Right atrium auricular region (tissue), 2 donors: ENCODE measurements at places on chromosomes 6 and 20. TPM values are rescaled to one million over a fixed set of nuclear protein-coding genes. Genes with fewer than 3 reads are reported as not detected.
A peak's percentile ranks its signal among the peaks of the same experiment; 100 is the strongest.

The CD2AP gene
- 10.8 TPM for total RNA-seq

The MDFI gene
- 1.5 TPM for total RNA-seq

DNA sequence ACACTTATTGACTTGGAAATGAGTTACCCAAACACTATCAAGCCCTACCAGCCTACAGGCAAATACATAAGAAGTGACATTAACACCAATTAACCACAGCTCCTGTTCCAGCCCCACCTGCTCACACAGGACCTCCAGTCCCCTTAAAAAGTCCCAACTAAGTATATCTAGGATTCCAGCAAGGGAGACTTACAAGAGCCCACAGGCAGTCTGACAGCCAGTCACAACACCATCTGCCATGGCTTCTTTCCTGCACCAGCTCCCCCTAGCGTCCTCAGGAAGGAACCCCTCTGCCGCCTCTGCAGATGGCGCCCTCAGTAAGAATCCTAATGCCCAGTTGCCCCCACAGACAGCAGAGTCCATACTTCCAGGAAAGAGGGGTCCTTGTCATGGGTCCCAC lies 122.1 kb downstream of the HIVEP2 start:
- H3K4me3 ChIP-seq, result no peak overlapping the region
- H3K4me1 ChIP-seq, result no peaks in the 10 kb centered on the region
- H3K27me3 ChIP-seq, result no peaks in the 10 kb centered on the region
- DNase-seq, result no peak

DNA sequence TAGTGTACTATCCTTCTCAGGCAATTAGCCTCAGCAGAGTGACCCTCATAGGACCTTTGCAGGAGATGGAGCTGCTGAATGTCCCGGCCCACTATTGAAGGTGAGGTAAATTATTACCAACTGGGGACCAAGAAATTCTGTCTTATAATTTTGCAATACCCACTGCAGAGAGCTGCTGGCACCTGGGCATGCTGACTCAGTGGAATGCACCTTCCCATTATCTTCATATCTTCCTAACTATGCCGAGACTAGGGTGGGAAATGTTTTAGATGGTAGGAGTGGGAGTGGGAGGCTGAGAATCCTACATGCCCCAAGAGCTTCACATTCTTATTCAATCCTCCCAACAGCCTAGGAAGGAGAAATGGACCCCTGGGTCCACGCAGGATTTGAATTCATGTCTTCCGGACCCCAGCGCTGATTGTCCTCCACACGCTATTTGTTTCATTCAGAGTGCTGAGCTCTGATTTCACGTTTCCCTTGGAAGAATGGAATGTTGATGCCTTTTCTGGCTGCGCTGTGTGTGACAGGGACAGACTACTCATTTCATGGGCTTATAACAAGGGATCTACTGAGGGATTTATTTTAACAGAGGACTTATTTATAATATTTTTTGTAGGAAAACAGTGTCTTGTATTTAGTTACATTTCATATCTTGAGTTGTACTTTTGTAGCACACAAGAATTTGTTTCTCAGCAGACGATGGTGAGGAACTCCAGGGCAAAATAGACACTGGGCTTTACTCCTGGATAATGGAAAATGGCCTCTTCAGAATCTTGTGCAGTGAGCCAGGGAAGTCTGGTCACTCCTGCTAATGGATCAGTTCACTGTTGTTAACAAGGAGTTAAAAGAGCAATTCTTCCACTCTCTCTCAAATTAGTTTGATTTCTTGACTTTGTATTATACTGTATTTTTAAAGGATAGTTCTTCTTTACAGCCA lies 66.4 kb downstream of the FYN start:
- no peaks in the 10 kb centered on the region for H3K4me1 ChIP-seq
- H3K36me3 ChIP-seq, result no peaks in the 10 kb centered on the region
- H3K27ac ChIP-seq, result no peak overlapping the region
- H3K27me3 ChIP-seq, result no peaks in the 10 kb centered on the region
- DNase-seq, result no peak

The HSF2 gene
- 65.9 TPM for total RNA-seq

- DNase-seq, result no peak
- no peak overlapping the region for H3K27ac ChIP-seq
- H3K36me3 ChIP-seq, result no peaks in the 10 kb centered on the region
Measured at GRCh38 chr20:16904751-16905150, 156.6 kb downstream of the OTOR start.

- H3K36me3 ChIP-seq, result no peaks in the 10 kb centered on the region
- peak overlapping the region; percentile 54 for H3K4me3 ChIP-seq
- H3K4me1 ChIP-seq, result no peaks in the 10 kb centered on the region
- no peak overlapping the region for H3K27ac ChIP-seq
- DNase-seq, result no peak
Measured at GRCh38 chr20:56628015-56628872, 862 bp upstream of the TFAP2C start.

The CLDN20 gene
- total RNA-seq, result not detected

The SYNGAP1 gene
- 10.1 TPM for total RNA-seq

DNA sequence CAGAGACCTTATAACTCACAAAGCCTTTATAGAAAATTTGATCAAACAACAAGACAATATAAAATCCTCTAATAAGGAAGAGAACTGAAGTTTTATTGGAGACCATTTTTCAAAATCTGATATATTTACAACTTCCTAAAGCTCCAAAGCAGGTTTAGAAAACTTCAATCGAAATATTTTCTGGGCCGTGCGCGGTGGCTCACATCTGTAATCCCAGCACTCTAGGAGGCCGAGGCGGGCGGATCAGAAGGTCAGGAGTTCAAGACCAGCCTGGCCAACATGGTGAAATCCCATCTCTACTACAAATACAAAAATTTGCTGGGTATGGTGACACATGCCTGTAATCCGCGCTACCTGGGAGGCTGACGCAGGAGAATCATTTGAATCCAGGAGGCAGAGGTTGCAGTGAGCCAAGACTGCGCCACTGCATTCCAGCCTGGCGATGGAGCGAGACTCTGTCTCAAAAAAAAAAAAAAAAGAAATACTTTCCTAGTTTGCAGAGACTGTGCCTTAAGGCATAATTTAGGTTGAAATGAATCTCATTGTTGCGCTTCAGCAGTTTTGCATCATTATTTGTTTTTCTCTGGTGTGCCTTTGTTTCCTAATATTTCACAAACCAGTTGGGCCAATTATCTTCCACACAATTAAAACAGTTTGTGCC lies 60.6 kb upstream of the ASIP start:
- no peaks in the 10 kb centered on the region for H3K4me1 ChIP-seq
- no peak overlapping the region for H3K4me3 ChIP-seq
- no peak for DNase-seq
- H3K36me3 ChIP-seq, result no peaks in the 10 kb centered on the region
- H3K27me3 ChIP-seq, result no peaks in the 10 kb centered on the region
- H3K27ac ChIP-seq, result no peak overlapping the region

GRCh38 chr6:10956776-10957175 lies 69.9 kb downstream of the SYCP2L start:
- H3K4me1 ChIP-seq, result no peaks in the 10 kb centered on the region
- H3K36me3 ChIP-seq, result no peaks in the 10 kb centered on the region
- no peak overlapping the region for H3K4me3 ChIP-seq
- no peak overlapping the region for H3K27ac ChIP-seq

GRCh38 chr6:52662031-52662430 lies 8.9 kb upstream of the TMEM14A start:
- no peaks in the 10 kb centered on the region for H3K4me1 ChIP-seq
- H3K27me3 ChIP-seq, result no peaks in the 10 kb centered on the region
- no peak for DNase-seq

DNA sequence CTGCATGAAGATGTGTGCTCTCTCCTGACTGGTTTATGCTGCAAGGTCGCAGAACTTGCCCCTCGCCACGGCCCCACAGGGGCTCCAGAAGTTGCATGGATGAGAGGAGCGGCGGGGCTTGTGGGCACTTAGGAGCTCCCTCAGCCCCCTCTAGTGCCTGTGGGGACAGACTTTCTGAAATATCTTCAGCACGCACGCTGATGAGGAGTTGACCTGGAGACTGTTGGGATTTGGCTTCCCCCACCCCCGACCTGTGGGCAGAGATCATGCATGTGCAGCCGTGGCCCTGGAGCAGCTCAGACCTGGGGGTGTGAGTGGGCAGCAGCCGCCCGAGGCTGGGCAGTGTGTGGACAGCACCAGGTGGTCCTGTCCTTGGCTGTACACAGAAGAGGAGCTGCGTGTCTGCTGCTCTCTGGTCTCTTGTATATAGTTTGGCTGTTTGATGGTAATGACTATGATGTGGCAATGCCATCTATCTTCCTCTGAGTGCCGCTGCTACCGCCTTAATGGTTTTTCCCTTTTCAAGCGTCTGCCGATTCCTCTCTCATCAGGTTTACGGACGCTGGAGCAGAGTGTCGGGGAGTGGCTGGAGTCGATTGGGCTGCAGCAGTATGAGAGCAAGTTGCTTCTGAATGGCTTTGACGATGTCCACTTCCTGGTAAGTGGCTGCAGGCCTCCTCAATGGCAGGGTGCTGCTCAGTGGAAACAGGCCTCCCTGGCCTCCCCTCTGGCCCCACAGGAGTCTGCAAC lies 81.4 kb downstream of the TCP11 start:
- no peaks in the 10 kb centered on the region for H3K27me3 ChIP-seq
- peaks cover 66% of the 10 kb centered on the region for H3K4me1 ChIP-seq
- H3K4me3 ChIP-seq, result no peak overlapping the region
- no peak for DNase-seq
- H3K27ac ChIP-seq, result no peak overlapping the region

- no peak for DNase-seq
- no peaks in the 10 kb centered on the region for H3K4me1 ChIP-seq
- no peak overlapping the region for H3K4me3 ChIP-seq
- H3K27me3 ChIP-seq, result no peaks in the 10 kb centered on the region
- H3K36me3 ChIP-seq, result no peaks in the 10 kb centered on the region
Measured at GRCh38 chr6:137353842-137354397, 134.7 kb upstream of the IFNGR1 start.

DNA sequence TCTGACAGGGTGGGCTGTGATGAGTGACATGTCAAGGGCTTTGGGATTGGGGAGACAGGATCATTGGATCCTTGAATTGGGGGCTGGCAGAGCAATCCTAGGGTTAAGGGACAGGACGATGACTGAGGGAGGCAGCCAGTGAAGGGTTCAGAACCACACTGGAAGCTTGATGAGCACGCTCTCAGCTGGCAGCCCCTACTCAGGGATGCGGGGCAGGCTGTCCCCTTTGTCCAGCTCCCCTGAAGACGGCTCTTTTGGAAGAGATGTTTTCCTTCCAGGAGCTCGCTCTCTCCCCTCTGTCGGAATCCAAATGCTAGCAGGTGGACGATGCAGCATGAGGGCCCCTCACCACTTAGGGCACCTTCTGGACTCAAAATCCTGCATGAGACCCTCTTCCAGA lies 8.4 kb downstream of the TGM3 start:
- H3K36me3 ChIP-seq, result no peaks in the 10 kb centered on the region
- H3K27ac ChIP-seq, result no peak overlapping the region
- no peaks in the 10 kb centered on the region for H3K4me1 ChIP-seq
- DNase-seq, result no peak

DNA sequence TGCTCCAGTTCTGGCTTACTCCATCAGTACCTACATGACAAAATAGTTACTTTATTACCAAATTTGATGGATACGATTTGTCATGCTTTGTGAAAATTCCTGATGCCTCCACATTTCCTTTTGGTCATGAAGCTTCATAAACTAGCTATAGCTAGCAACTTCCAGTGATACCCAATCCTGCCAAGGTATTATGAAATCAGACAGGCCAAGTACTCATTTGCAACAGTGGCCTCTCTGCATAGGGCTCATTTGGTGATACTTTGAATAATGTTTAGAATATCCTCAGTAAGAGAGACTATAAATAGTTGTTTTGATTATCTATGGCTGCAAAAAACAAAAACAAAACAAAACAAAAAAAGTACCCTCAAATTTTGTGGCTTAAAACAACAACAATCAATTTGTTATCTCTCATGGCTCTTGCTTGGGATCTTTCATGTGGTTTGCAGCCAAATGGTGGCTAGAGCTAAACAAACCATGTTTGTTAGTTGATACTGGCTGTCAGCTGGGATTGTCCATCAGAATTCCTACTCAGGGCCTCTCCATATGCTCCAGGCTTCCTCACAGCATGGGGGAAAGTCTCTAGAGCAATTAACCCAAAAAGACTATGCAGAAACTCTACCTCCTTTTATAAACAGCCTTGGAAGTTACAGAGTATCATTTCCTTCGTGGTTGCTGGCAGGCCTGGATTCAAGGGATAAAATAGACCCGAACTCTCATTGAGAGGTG lies 10.1 kb upstream of the PRL start:
- no peak for DNase-seq
- no peak overlapping the region for H3K27ac ChIP-seq
- no peaks in the 10 kb centered on the region for H3K4me1 ChIP-seq
- H3K36me3 ChIP-seq, result no peaks in the 10 kb centered on the region
- no peaks in the 10 kb centered on the region for H3K27me3 ChIP-seq
- H3K4me3 ChIP-seq, result no peak overlapping the region

GRCh38 chr6:88869263-88870020 lies 94.0 kb downstream of the RNGTT start:
- H3K36me3 ChIP-seq, result no peaks in the 10 kb centered on the region
- DNase-seq, result no peak
- peaks cover 5% of the 10 kb centered on the region for H3K4me1 ChIP-seq
- H3K27ac ChIP-seq, result no peak overlapping the region
- no peaks in the 10 kb centered on the region for H3K27me3 ChIP-seq

GRCh38 chr6:108068618-108069017 lies 5.9 kb downstream of the OSTM1 start:
- no peaks in the 10 kb centered on the region for H3K27me3 ChIP-seq
- no peak overlapping the region for H3K27ac ChIP-seq
- H3K4me3 ChIP-seq, result no peak overlapping the region
- H3K4me1 ChIP-seq, result peaks cover 6% of the 10 kb centered on the region
- no peaks in the 10 kb centered on the region for H3K36me3 ChIP-seq
- DNase-seq, result no peak

DNA sequence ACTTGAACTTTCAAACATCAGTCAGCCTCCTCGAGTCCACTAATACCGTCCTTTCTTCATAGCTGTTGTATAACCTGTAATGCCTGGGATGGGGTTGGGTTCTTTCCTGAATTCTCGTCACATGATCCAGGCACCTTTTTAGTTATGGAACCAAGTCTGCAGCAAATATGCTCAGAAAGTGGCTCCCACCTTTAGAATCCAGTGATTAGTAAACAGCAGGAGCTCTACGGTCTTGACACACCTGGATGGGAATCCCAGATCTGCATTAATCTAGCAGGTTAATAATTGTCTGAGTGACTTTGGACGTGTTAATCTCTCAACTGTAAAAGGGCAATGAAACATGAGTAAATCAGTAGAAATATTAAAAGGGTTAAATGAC lies 729 bp upstream of the ZHX3 start:
- peak overlapping the region; percentile 74 for H3K27ac ChIP-seq
- peaks cover 35% of the 10 kb centered on the region for H3K4me1 ChIP-seq
- H3K4me3 ChIP-seq, result peak overlapping the region; percentile 70
- DNase-seq, result no peak

The SLC4A11 gene
- not detected for total RNA-seq

DNA sequence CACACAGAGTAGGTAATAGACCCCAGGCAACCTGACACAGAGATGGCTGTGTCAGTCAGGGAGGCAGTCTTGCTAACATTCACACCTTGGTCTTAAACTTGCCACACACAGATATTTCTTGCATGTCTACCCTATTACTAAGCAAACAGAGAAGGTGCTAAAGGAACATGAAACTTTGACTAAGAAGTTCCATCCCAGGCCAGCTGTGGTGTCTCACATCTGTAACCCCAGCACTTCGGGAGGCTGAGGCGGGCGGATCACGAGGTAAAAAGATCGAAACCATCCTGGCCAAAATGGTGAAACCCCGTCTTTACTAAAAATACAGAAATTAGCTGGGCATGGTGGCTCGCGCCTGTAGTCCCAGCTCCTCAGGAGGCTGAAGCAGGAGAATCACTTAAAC lies 222.4 kb upstream of the JARID2 start:
- no peak overlapping the region for H3K27ac ChIP-seq
- no peak overlapping the region for H3K4me3 ChIP-seq
- no peak for DNase-seq
- no peaks in the 10 kb centered on the region for H3K36me3 ChIP-seq
- no peaks in the 10 kb centered on the region for H3K4me1 ChIP-seq
